ENCODE measurements at places on chromosomes 7 and 10. TPM values are rescaled to one million over a fixed set of nuclear protein-coding genes. Genes with fewer than 3 reads are reported as not detected.
A peak's percentile ranks its signal among the peaks of the same experiment; 100 is the strongest.

DNA sequence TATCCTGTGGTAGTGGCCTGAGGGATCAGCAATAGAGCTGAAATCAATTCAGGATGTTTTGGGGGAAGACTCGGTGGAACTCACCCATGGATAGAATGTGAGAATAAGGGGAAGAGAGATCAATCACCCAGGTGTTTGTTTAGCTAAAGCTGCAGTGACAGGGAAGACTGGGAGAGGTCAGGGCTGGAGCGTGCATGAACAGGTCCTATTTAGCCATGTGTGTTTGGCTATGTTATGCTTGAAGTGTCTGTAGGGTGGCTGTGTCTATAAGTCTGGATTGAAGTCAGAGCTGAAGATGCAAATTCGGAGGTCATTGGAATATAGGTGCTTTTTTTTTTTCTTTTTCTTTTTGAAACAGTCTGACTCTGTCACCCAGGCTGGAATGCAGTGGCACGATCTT, 4.6 kb downstream of the ATP6V1F start:
- H3K27ac ChIP-seq: no peak overlapping the region
- no peak for DNase-seq
- H3K4me1 ChIP-seq: peaks cover 21% of the 10 kb centered on the region
- H3K27me3 ChIP-seq: no peaks in the 10 kb centered on the region
- H3K36me3 ChIP-seq: peaks cover 10% of the 10 kb centered on the region
- H3K4me3 ChIP-seq: no peak overlapping the region

DNA sequence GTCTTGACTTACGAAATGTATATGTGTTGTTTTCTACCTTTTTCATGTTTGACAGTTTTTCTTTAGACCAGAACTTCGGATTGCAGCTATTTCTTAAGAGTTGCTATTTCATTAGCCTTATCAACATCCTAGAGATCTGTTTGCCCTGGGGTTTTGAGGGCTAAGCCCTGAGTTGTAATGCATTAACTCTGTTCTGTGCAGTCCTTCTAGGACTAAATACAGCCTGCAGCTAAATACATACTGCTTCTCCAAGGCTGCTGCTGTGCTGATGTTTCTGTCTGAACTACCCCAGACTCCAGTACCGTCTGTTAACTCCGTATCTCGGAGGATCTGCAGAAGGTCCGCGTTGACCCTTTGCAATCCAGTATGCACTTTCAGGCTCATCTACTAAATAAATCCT, 26.5 kb downstream of the KIAA1217 start:
- peak overlapping the region; percentile 82 for H3K27ac ChIP-seq
- H3K36me3 ChIP-seq: no peaks in the 10 kb centered on the region
- no peaks in the 10 kb centered on the region for H3K27me3 ChIP-seq
- H3K4me3 ChIP-seq: no peak overlapping the region
- no peak for DNase-seq

DNA sequence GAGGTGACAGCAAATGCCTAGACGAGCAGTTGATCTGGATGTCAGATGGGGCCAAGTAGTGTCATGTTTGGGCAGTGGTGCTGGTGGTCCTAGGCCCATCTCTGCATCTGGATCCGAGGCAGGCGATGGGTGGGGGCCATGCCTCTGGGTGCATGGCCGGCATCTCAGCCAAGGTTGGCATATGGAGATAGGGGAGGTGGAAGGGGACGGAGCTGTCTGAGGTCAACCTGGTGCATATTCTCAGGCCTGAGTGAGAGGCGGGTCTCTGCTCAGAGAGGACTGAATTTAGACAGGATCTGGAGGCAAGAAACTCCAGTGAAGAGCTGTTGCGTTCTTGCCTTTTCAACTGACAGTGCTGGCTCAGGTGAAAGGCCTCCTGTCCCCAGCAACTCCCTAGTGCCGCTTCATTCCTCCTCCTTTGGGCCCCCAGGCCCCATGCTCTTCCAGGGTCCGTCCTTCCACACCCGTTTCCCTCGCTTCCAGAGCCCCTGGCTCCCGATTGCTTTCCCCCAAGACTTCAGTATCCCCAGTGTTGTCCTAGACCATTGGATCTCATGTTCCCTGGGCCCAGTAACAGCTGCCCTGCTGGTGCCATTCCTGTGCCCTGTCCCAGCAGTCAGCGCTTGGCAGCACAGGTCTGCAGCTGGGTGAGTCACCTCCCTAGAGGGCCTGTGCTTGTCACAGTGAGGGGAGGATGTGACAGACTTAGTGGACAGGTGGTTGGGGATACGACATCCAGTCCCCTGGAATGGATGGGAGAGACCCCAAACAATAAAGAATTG, 32.6 kb downstream of the GBX1 start:
- H3K4me3 ChIP-seq: no peak overlapping the region
- no peak for DNase-seq
- no peaks in the 10 kb centered on the region for H3K27me3 ChIP-seq
- H3K4me1 ChIP-seq: no peaks in the 10 kb centered on the region
- H3K36me3 ChIP-seq: peaks cover 65% of the 10 kb centered on the region

DNA sequence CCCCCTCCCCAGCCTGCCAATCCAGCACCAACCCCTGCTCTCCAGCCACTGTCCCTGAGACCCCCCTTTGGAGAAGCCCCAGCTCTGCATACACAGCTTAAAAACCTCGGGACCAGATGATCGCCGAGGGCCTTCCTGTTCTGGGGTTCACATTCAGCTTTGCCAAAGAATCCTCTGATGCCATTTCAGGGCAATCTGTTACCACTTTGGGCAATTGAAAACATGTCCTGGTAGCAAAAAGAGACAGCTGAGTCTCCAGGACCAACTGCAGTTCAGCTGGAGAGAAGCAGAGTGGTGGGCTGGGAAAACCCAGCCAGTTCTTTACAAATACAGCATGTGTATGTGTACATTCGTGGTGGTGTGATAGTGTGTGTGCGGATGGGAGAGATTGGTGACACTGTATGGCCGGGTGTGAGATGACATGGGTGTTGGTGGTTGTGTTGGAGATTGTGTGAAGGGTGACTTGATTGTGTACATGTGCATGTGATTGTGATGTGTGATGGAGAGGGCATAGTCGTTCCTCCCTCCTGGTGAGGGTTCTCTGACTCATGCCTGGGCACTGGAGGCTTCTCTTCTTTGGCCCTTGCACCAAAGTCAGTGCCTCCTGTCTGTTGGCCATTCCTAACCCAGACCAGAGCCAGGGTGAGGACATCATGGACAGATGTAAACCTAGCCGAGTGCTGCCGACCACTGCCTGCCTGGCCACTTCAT, 48.5 kb upstream of the AQP1 start:
- H3K27ac ChIP-seq: peak overlapping the region; percentile 26
- DNase-seq: no peak
- no peak overlapping the region for H3K4me3 ChIP-seq
- H3K36me3 ChIP-seq: no peaks in the 10 kb centered on the region
- H3K27me3 ChIP-seq: no peaks in the 10 kb centered on the region

GRCh38 chr7:6646465-6646864, 9.3 kb downstream of the ZNF316 start:
- no peak overlapping the region for H3K4me3 ChIP-seq
- H3K4me1 ChIP-seq: peaks cover 17% of the 10 kb centered on the region
- no peaks in the 10 kb centered on the region for H3K27me3 ChIP-seq
- peak; percentile 69 for DNase-seq
- H3K27ac ChIP-seq: no peak overlapping the region

DNA sequence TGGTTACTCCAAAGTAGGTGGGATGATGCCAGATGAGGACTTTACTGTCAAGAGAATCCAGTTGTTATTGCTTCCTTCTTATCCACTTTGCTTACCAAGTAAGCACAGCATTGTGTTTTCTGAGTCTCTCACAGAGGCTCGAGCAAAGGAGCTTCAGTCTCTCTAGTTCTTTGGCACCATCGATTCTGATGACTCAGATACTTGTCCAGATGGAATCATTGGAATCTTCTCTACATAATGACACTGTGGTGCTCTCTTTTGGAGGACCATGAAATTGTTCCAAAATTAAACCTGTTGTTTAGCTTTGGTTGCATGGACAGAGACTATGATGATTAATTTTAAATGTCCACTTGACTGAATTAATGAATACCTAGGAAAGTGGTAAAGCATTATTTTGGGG, 132.6 kb downstream of the NXPH1 start:
- H3K36me3 ChIP-seq: no peaks in the 10 kb centered on the region
- no peaks in the 10 kb centered on the region for H3K4me1 ChIP-seq
- no peak for DNase-seq
- no peak overlapping the region for H3K27ac ChIP-seq
- H3K27me3 ChIP-seq: no peaks in the 10 kb centered on the region
- H3K4me3 ChIP-seq: no peak overlapping the region

DNA sequence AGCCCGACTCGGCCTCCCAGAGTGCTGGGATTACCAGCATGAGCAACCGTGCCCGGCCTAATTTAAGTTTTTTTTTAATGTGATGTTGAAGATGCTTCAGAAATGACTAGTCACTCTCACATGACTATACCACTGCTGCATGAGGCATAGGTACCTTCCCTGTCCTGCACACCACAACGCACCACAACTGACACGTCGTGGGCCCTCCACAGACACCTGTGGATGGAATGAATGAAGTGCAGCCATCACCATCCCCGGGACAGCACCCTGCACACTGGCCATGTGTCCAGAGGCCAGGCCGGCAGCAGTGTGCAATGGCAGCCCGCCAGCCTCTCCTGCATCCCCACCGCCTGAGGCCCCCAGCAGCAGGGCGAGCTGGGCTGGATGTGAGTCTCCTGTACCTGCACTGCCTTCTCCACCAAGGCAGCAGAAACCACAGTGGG, 55.1 kb downstream of the VOPP1 start:
- H3K4me1 ChIP-seq: no peaks in the 10 kb centered on the region
- H3K36me3 ChIP-seq: peaks cover 10% of the 10 kb centered on the region
- H3K27ac ChIP-seq: no peak overlapping the region
- no peaks in the 10 kb centered on the region for H3K27me3 ChIP-seq

DNA sequence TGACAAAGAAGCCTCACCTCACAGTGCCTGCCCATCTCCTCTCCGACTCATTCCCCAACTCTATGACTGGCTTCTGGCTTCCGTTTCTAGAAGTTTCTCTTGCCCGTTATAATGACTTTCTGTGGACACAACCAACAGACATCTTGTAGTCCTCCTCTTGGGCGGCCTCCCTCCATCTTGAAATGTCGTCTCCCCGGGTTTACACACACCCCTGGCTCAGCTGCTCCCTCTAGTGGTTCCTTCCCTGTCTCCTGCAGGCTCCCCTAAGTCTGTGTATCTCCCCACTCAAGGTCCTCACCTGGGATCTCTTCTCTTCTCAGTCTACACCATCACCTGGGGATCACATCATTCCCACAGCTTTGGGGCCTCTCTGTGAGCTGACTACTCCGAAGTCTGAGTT, 123.4 kb upstream of the NEBL start:
- H3K27ac ChIP-seq: no peak overlapping the region
- H3K27me3 ChIP-seq: no peaks in the 10 kb centered on the region
- peaks cover 10% of the 10 kb centered on the region for H3K4me1 ChIP-seq
- H3K36me3 ChIP-seq: no peaks in the 10 kb centered on the region

DNA sequence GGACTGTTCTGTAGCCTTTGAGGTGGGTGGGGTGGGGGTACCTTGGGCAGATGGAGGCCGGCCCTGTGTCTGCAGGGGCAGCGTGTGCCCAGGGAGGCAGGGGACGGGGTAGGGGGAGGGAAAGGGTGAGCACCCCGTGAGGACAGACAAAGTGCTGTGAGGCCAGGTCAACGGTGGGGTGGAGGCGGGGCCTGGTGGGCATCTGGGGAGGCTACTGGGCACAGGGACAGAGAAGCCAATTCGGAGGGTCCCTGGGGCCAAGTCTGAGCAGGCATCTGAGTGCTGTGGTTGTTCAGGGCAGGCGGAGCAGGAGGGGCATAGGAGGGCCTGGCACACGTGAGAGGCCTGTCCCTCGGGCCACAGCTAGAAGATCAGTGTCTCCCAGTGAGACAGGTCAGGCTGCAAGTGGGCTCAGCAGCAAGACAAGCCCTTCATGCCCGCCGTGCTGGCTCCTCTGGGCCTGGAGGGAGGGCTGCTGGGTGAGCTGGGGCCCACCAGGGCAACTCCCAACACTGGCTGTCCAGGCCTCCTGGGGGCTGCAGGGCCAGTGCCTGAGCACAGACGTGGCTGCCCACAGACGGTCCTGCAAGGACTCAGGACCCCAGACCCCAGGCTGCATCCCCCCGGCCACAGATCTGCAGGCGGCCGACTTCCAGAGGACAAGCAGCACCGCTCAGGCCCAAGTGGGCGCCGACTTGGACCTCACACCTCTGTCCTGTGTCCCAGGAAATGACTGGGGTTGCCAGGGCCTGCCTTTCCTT, 26.4 kb upstream of the KNDC1 start:
- peaks cover 4% of the 10 kb centered on the region for H3K4me1 ChIP-seq
- H3K4me3 ChIP-seq: no peak overlapping the region
- no peaks in the 10 kb centered on the region for H3K27me3 ChIP-seq
- DNase-seq: no peak
- H3K36me3 ChIP-seq: no peaks in the 10 kb centered on the region

GRCh38 chr7:106768324-106768751, 96.7 kb upstream of the PIK3CG start:
- H3K4me3 ChIP-seq: no peak overlapping the region
- H3K27me3 ChIP-seq: no peaks in the 10 kb centered on the region
- H3K4me1 ChIP-seq: peaks cover 20% of the 10 kb centered on the region
- no peaks in the 10 kb centered on the region for H3K36me3 ChIP-seq

DNA sequence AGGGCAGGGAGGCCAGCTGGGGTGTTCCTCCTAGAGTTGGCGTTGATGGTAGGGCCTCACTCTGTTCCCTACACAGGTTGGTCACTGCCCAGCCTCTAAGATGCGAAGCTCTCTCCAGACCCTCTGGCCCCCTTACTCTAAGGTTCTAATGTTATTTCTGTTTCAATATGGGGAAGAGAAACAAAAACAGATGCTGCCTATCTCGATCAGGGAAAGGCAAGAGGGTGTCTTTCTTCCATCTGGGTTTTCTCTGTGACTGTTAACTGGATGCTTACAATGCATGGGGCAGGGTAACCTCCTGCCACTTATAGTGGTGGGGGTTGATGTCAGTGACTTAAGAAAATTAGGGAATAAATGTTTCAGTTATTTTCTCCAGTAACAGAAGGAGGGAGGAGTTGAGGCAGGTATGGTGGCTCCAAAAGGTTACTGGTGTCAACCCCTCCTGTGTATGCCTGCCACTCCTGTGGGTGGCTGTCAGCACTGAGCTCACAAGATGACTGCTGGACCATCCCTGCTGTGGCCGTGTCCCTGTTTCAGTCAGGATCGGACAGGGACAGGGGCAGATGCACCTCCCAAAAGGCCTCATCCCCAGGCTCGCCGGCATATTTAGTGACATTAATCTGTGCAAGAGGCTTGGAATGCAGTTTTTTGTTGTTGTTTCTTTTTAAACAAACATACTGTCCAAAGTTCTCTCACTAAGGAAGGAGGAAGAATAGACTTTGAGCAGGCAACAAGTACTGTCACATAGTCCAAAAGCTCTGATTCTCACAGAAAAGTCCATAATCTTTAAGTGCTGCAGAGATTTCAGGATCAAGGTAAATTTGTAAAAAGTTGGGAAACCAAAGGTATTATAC, 39.6 kb upstream of the SYPL1 start:
- DNase-seq: no peak
- H3K27me3 ChIP-seq: no peaks in the 10 kb centered on the region
- no peaks in the 10 kb centered on the region for H3K36me3 ChIP-seq
- H3K4me3 ChIP-seq: no peak overlapping the region
- H3K4me1 ChIP-seq: peaks cover 18% of the 10 kb centered on the region

Gene NOBOX
- not detected for total RNA-seq

Gene TMEM213
- total RNA-seq: not detected

Gene IL6
- total RNA-seq: 3.7 TPM

Gene GCK
- total RNA-seq: not detected

Gene DRGX
- total RNA-seq: not detected

Gene ZNF273
- total RNA-seq: 13.7 TPM

Data from thyroid gland (tissue), 4 donors.